NCI-H1105 treated with DMSO at 0.1 percent for 48 hours (cell line): ENCODE measurements at places on chromosomes 3 and 15.

DNA sequence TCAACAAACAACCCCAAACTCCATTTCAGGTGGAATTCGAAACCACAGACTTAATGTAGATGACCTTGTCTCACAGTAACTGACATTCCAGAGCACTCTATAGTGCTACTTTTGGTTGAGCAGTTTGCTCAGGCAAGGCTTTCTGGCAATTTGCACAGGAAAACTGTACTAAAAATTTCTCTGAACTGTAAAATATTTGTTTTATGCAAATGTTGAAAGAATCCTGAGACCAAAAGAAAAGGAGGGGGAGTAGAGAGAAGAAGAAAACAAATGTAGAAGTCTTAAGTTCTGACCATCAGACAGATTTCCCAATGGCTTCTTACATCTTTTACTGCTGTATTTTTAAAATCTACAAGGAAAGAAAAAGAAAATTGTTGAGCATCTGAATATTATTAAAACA, 53.5 kb downstream of the DTWD1 start:
- no peak for DNase-seq

GRCh38 chr3:101169516-101169915, 150.9 kb downstream of the IMPG2 start:
- DNase-seq, result no peak

DNA sequence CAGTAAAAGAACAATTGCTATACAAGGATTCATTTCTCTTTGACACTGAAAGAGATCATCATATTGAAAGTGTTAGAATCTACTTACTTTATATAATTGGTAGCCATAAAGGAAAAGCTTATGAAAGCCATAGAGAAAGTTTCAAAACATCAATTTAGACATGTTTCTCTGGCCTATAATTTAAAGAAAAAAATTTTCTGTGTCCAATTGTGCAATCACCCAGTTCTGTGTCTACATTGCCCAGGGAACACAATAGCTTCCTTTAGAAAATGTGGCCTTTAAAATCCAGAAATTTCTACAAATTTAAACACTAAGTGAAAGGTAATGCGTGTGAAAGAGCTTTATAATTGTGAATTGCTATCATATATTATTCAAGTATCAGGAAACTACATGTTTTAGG, 259.2 kb downstream of the GBE1 start:
- no peak for DNase-seq

DNA sequence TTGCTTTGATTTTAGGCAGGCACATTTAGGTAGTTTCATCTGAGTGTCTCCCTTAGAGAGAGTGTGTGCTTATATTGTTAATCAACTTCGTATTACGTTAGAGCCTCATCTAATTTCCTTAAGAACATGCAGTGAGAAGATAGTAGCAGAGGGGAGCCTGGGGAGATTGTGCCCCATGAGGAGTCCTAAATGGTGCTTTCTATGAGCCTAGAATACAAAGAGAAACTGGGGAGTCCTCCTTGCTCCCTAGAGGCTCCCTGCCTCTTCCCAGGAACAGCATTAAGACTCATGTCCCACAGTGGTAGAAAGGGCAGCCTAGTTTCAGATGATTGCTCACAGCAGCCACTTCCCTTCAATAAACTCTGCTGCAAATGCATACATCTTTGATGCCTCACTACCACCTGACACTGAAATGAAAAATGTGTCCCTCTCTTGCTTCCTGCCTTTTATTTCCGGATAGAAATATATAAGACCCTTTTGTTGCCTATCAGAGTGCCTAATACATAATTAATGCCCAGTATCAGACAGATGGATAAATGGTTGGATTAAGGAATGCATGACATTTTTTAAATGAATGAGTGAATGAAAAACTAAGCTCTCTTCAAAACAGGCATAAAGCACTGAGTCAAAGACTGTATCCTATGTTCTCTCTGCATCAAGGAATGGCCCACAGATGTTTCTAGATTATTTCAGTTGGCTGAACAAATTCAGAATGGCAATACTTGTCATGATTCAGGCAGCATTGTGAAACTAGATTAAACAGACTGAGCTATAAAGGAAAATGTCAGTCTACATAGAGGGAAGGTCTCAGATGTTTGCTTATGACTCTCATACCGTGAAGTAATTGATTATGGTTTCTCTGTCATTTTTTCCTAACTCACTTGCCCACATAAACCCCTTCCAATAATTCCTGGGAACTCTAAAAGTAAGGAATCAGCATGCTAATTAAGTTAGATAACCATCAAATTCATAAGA, 362.1 kb downstream of the LRRC3B start:
- DNase-seq, result no peak

DNA sequence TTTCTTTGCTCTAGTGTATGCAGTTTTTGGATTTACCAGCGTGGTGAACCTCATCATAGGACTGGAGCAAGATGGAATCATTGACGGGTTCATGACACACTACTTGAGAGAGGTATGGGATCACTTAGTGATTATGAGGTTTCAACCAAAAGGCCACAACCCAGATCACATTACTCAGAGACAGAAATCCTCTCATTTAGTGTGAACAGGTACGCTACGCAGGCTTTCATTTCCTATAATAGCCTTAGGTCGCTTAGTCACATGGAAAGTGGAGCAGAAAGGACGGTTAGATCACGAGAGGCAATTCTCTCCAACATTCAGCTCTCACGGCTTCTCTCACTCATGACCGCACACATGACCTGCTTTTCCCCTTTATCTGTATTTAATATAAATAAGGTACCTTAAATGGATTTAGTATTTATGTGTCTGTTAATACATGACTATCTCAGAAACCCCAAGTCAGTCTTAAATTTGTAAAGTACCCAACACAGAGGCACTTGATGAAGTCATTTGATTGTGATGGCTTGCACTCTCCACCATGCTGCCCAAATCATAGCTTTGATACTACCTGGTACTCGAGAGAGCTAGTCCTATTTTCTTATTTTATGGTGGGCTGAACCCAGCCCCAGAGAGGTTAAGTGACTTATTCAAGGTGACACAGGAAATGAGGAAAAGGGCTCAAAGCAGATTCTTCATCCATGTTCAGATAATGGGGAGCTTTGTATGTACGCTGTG, 8.6 kb downstream of the TM6SF1 start:
- no peak for DNase-seq

- no peak for DNase-seq
Measured at GRCh38 chr3:13016083-13016720, 57.0 kb downstream of the IQSEC1 start.

GRCh38 chr3:52247409-52248164, 2.0 kb downstream of the PPM1M start:
- DNase-seq, result no peak

DNA sequence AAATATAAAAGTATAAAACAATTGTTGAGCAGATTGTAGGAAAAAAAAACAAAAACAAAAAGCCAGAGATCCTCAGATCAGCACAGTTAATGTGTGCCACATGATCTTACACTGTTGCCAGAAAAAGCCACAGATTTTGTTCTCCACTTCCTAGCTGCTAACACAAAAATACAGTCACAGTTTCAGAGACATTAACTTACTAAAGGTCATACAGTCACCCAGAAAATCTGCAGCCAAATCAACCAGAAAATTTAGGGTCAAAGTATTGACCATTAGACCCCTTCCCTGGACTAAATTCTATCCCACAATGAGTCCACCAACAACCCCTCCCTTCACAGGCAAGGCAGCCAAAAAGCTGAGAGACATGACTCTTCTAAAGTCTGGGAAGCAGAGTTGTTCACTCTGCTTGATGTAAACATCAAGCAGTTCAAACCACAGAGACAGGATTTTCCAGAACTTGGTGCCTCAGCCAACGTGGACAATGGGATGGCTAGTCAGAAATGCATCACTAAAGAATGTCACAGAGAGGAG, 59.1 kb downstream of the SST start:
- no peak for DNase-seq
